ENCODE measurements at places on chromosomes 3 and 15.

GRCh38 chr3:47909607-47910006 is 106.6 kb downstream of the MAP4 start:
- H3K4me3 ChIP-seq: no peak overlapping the region
- H3K36me3 ChIP-seq: peaks cover 23% of the 10 kb centered on the region
- no peak for DNase-seq
- H3K27me3 ChIP-seq: no peaks in the 10 kb centered on the region
- no peak overlapping the region for H3K27ac ChIP-seq
- H3K4me1 ChIP-seq: no peaks in the 10 kb centered on the region

GRCh38 chr3:23492057-23492456 is 288.9 kb downstream of the UBE2E2 start:
- no peaks in the 10 kb centered on the region for H3K36me3 ChIP-seq
- no peak overlapping the region for H3K27ac ChIP-seq
- no peaks in the 10 kb centered on the region for H3K4me1 ChIP-seq
- no peak overlapping the region for H3K4me3 ChIP-seq
- DNase-seq: no peak

DNA sequence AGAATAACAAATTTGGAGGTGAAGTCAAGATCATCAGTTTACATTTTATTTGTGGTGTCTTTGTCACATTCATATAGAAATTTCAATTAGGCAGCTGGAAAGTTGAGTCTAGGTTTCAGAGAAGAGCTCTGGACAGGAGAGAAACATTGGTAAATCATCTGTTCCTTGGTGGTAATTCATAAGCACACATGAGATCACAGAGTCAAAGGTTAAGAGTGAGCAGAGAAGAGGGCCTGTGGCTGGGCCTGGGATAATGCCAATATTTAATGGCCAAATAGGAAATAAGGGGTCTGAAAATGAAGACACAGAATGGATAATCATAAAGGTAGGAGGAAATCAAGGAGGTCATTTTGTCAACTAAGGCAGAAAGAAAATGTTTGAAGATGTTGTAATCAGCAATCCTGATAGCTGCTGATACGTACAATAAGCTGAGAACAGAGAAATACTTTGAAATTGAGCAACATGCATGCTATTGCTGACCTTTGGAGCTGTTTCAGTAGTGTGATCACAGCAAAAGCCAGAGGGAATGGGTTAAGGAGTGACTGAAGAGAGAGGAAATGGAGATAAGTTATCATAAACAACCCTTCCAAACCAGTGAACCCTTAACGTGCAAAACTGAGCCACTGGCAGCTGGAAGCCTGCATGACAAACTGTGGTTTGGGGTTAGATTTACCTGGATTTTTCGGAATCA is 692.8 kb downstream of the AGBL1 start:
- H3K36me3 ChIP-seq: no peaks in the 10 kb centered on the region
- no peaks in the 10 kb centered on the region for H3K4me1 ChIP-seq
- H3K4me3 ChIP-seq: no peak overlapping the region
- no peak overlapping the region for H3K27ac ChIP-seq
- DNase-seq: no peak

DNA sequence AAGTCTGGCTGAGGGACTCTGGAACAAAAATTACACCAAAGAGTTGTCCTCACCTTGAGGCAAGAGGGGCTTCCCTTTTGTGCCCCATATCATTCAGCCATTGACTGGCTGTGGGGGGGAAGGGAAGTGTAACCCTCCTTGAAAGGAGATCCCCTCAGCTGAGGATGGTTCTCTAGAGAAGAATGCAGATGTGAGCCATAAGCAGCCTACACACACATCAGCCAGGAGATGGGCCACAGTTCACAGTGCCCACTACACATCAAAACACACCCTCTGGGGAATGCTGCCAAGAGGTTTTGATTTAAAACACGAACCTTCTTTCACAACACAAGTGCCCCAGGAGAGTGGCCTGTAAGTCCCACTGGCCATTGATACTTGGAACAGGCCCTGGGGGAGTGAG is 231.2 kb upstream of the CTDSPL start:
- H3K27me3 ChIP-seq: no peaks in the 10 kb centered on the region
- H3K36me3 ChIP-seq: no peaks in the 10 kb centered on the region
- H3K4me3 ChIP-seq: no peak overlapping the region

DNA sequence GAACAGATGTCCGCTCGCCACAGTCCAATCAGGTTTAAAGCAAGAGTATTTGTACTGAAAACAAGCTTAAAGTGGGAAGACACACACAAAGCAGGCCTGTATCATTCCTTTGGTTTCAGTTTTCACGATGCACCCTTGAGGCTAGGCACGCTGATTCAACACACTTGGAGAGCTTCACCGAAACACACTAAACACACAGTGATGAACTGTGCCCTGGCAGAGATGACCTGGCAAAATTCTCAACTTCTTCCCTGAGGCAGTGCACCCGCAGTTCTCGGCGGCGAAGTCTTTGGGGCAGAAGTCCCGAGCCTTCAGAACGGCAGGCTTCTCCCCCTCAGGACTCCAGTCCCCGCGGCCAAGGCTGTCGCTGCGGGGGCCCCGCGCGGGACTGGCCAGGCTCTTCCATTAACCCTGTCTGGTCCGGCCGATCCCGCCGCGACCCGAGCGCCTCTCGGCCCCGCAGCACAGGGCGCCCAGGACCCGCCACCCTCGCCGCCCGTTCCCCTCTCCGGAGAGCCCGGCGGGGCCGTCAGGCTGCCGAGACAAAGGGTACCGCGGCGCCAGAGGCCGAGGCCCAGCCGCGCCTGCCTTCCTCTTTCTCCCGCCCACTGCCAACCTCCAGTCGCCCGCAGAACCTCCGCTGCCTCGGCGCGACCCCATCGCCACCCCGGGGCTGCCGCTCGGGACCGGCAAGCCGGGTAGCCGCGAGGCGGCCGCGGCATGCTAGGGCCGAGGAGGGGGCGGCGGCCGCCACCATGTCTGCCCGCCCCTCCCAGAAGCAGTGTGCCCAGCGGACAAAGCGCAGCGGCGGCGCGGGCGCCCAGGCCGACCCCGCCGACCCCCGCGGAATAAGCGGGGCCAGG is 792 bp downstream of the GABPB1 start:
- H3K27ac ChIP-seq: peak overlapping the region; percentile 100
- peak overlapping the region; percentile 92 for H3K4me3 ChIP-seq
- H3K36me3 ChIP-seq: peaks cover 6% of the 10 kb centered on the region
- peak; percentile 70 for DNase-seq
- no peaks in the 10 kb centered on the region for H3K27me3 ChIP-seq

DNA sequence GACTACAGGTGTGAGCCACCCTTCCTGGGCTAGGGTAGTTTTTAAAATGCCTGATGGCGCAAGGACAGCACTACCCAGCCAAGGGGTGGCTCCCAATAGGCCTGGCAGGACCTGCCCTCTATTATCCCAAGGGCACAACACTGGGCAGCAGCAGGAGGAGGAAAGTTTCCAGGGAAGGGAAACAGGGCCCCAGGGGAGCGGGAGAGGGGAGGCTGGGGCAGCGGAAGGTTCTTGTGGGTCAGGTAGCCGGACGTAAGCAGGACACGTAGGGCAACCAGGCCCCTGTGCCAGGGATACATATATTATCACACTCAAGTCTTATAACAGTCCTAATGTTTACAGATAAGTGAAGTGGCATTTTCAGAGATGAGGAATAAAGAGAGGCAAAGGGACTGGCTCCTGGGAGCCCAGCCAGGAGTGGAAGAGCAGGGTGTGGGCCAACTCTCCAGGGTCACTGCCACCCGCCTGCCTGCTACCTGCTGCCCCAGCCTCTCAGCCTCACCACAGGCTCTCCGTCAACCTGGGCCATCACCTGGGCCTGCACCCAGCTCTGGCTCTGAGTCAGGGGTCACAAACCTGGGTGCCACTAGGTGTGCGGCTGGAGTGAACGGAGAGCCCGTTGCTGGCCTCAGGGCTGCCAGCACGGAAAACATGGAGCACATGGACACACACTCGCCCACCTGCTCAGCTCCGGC is 73.2 kb upstream of the SNRPA1 start:
- no peaks in the 10 kb centered on the region for H3K36me3 ChIP-seq
- no peak for DNase-seq
- no peak overlapping the region for H3K4me3 ChIP-seq
- H3K4me1 ChIP-seq: no peaks in the 10 kb centered on the region
- no peak overlapping the region for H3K27ac ChIP-seq
- no peaks in the 10 kb centered on the region for H3K27me3 ChIP-seq

GRCh38 chr3:107525644-107526305 is 3.0 kb downstream of the BBX start:
- peak overlapping the region; percentile 57 for H3K4me3 ChIP-seq
- no peak overlapping the region for H3K27ac ChIP-seq
- no peaks in the 10 kb centered on the region for H3K27me3 ChIP-seq
- H3K36me3 ChIP-seq: no peaks in the 10 kb centered on the region

DNA sequence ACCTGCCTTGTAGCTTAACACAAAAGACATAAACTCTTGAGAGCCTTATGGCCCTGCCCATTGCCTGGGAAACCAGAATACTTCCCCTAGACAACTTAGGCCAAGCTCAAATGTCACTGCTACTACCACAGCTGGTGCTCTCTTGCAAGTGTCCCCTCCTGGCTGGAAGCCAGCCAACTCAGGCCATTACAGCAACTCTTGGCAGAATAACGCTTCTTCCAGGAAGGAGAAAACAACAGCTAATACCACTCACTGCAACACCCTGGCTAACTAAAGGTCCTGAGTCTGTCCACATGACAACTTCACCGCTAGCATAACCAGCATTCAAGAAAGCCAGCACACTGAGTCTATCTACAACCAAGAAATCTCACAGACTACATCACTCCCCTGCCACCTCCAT is 5.1 kb upstream of the B4GALT4 start:
- no peak overlapping the region for H3K27ac ChIP-seq
- peaks cover 6% of the 10 kb centered on the region for H3K4me1 ChIP-seq
- H3K36me3 ChIP-seq: no peaks in the 10 kb centered on the region
- H3K27me3 ChIP-seq: no peaks in the 10 kb centered on the region
- no peak for DNase-seq

DNA sequence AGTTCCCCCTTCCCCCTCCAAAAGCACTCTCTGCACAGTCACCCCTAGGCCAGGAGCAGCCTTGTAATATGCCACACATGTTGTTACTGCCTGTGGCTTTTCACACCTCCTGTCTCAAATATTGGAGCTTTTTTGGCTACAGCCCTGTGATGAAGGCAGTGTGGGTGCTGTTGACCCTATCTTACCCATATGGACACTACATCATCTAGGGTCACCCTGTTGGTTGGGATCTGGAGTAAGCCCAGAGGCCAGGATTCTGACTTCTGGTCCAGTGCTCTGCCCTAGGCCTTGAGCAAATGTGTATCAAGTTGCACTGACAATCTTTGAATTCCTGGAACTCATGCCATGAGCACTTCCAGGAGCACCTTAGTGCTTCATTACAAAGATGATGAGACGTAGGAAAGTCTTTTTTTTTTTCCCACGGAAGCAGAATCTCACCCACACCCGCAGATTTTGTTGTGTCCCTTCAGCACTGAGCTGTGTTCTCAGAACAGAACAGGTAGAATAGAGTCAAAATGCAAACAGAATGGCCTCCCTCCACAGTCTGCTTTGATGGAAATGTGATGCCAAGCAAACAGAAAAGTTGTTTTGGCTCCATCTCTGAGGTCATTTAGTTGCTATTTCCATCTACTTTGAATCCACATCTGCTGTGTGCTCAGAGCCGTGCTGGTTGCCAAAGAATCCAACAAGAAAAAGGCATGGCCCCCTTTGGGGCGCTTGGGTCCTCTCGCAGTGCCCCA is 49.6 kb downstream of the SMAD3 start:
- peaks cover 40% of the 10 kb centered on the region for H3K4me1 ChIP-seq
- no peak for DNase-seq
- H3K4me3 ChIP-seq: no peak overlapping the region

GRCh38 chr15:47811172-47811571 is 93.9 kb downstream of the SEMA6D start:
- no peak overlapping the region for H3K27ac ChIP-seq
- H3K4me1 ChIP-seq: no peaks in the 10 kb centered on the region
- no peak overlapping the region for H3K4me3 ChIP-seq
- H3K36me3 ChIP-seq: no peaks in the 10 kb centered on the region
- no peak for DNase-seq

DNA sequence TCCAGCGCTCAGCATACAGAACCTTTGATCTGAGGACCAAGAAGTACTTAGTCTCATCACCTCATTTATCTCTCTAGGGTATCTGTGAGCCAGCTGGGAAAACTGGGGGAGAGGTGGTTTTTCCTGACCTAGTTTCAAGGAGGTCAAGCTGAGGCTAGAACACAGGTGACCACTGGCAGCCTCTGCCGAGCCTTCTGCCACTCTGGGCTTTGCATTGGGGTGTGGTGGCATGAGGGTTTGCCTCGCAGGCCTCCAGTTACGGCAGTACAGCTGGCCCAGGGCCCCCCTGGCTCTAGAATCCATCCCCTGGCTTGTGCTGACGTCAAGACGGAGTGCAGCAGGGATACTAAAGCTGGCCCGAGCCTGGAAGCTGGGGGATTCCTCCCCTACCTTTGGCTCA is 34.7 kb upstream of the CDCP1 start:
- no peak for DNase-seq
- no peaks in the 10 kb centered on the region for H3K36me3 ChIP-seq
- no peaks in the 10 kb centered on the region for H3K27me3 ChIP-seq
- no peak overlapping the region for H3K27ac ChIP-seq
- no peaks in the 10 kb centered on the region for H3K4me1 ChIP-seq

- no peak for DNase-seq
- H3K4me3 ChIP-seq: no peak overlapping the region
- H3K36me3 ChIP-seq: no peaks in the 10 kb centered on the region
- no peak overlapping the region for H3K27ac ChIP-seq
These were observed 351.4 kb upstream of the KCNMB2 start for GRCh38 chr3:178184833-178185232.

DNA sequence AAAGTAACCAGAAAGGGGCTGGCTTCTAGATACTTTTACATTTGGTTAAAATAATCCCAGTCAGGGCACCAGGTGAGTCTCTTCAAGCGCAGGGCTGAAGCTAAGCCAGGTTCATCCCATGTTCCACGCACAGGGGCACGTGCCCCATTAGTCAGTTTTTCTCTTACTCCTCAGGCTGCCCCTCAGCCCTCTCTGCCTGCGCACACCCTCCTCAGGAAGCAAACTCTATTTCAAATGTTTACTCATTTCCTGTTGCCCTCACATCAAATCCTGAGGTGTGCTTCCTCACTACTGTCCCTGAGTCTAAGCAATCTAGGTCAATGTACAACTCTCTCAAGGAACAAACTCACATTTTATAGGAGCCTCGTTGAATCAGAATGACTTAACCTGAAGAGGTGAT is 48.5 kb downstream of the THBS1 start:
- no peaks in the 10 kb centered on the region for H3K27me3 ChIP-seq
- no peaks in the 10 kb centered on the region for H3K36me3 ChIP-seq
- H3K27ac ChIP-seq: peak overlapping the region; percentile 55
- H3K4me1 ChIP-seq: no peaks in the 10 kb centered on the region
- H3K4me3 ChIP-seq: no peak overlapping the region

GRCh38 chr3:106068795-106069194 is 200.0 kb upstream of the CBLB start:
- DNase-seq: no peak
- no peaks in the 10 kb centered on the region for H3K4me1 ChIP-seq
- no peaks in the 10 kb centered on the region for H3K36me3 ChIP-seq
- no peaks in the 10 kb centered on the region for H3K27me3 ChIP-seq
- no peak overlapping the region for H3K4me3 ChIP-seq

All from thymus (tissue), 14 donors.